ENCODE measurements at places on chromosomes 2 and 18. TPM values are rescaled to one million over a fixed set of nuclear protein-coding genes. Genes with fewer than 3 reads are reported as not detected.

DNA sequence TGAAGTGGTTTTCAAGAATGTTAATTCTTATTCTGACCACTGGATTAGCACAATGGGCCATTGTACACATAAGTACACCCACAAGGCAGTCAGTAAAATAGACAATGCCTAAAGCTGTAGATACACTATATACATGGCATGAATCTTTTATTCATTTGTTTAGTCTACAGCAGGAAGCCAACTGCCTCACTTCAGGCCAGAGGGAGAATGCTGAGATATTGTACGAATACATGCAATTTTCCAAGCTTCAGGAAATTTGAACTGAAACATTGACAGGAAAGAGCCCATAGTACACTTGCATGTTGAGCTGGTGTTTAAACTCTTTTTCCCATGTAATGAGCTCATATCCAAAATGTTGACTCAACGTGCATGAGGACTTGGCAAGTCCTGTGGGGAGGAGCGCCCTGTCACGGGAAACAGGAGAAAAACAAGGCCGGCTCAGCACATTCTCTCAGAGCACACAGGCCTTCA is 111.6 kb upstream of the CYP1B1 start:
- peak; percentile 93 for DNase-seq

DNA sequence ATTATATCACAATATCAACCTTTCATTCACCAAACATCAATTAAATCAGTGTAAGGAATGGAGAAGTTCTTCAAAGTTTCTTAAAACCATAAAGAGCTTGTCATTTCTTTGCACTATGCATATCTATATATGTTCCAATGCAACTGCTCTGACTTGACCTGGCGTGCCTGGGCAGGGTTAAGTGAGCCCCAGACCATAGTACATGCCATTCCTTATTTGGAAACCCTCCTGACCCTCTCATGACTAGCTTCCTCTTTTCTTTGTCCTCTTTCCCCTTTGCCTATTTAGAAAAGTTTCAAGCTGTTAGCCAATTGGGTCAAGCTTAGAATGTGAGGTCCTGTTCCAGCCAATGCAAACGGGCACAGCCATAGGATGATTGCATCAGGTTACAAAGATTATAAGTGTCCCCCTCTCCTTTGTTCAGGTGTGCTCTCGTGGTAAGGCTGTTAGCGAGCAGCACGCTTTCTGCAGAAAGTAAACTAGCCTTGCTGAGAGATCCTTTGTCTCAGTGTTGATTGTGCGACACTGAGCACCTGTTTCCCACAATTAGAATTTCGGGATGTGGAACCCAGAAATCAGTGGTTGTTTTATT is 78.2 kb upstream of the UXS1 start:
- peak; percentile 19 for DNase-seq

DNA sequence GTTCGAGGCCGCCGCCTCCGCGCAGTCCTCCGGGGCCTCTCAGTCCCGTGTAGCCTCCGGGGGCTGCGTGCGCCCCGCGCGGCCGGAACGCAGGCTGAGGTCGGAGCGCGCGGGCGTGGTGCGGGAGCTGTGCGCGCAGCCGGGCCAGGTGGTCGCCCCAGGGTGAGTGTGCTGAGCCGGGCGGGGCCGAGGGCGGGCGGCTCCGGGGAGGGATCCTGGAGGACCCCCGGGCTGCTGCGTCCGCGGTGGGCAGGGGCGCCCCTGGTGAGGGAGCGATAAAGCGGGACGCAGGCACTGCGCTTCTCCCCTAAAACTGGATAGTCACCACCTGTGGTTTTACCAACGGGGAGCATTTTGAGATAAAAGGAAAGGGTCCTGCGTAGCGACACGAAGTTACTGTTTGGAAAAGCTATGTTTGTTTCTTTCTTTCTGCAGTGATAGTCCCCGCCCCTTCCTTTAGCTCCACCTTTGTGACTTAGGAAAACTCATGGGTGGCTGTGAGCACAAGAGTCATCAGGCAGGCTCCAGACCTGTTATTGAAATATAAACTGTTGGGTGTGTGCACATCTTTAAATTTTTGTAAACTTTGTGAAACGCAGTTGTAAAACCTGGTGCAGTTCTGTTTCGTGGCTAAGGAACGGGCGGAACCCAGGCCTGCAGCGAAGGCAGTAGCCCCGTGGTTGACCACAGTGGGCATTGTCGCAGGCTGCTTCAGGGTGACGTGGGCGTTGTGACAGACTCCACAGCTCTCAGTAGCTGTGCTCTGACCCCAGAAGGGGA is 687 bp downstream of the CTDP1 start:
- DNase-seq, result no peak

GRCh38 chr2:9299161-9300100 is 92.8 kb downstream of the ASAP2 start:
- DNase-seq, result no peak

The ACMSD gene
- total RNA-seq, result not detected

GRCh38 chr2:125560855-125561254 is 1095.1 kb upstream of the GYPC start:
- no peak for DNase-seq

- DNase-seq, result peak; percentile 92
These were observed 1.7 kb downstream of the TMSB10 start for GRCh38 chr2:84906900-84907714.

The RESP18 gene
- not detected for total RNA-seq

GRCh38 chr2:24538720-24539119 is 47.7 kb downstream of the NCOA1 start:
- DNase-seq, result no peak
